ENCODE measurements at places on chromosomes 2 and 18. TPM values are rescaled to one million over a fixed set of nuclear protein-coding genes. Genes with fewer than 3 reads are reported as not detected.

The RASGRP3 gene
- total RNA-seq = 3.8 TPM

The ALPI gene
- not detected for total RNA-seq

The FAP gene
- total RNA-seq = not detected

The FER1L5 gene
- not detected for total RNA-seq

The ZNF396 gene
- 2.5 TPM for total RNA-seq

The NR4A2 gene
- total RNA-seq = 36.1 TPM

The MAP2 gene
- total RNA-seq = 0.31 TPM

The EVX2 gene
- total RNA-seq = not detected

The OR6B2 gene
- not detected for total RNA-seq

The NGEF gene
- 0.55 TPM for total RNA-seq

The MCEE gene
- total RNA-seq = 31.8 TPM

The PRKAG3 gene
- total RNA-seq = not detected

The SLC40A1 gene
- total RNA-seq = 4.5 TPM

The NYAP2 gene
- 0.05 TPM for total RNA-seq

The AGXT gene
- not detected for total RNA-seq

The PLCD4 gene
- 0.24 TPM for total RNA-seq

All from activated T-cell treated with anti-CD3 and anti-CD28 coated beads, Interleukin-2, amount 50 U/mL, for 72 hours (primary cell).